A549 treated with Mapracorat at 1 μM for 4 hours (cell line): ENCODE measurements at places on chromosomes 11 and 22. TPM values are rescaled to one million over a fixed set of nuclear protein-coding genes. Genes with fewer than 3 reads are reported as not detected.

Gene CTSF
- total RNA-seq: 30.3 to 40.9 TPM (median 33.5 TPM) in 5 replicates

Gene ZDHHC8
- total RNA-seq: 23.7 to 38.6 TPM (median 33.0 TPM) in 5 replicates

Gene MMP3
- total RNA-seq: 0.13 to 0.48 TPM in 2 of 5 replicates, not detected in the others

Gene RFPL3
- not detected in 5 replicates for total RNA-seq
